ENCODE measurements at places on chromosomes 3 and 15.

DNA sequence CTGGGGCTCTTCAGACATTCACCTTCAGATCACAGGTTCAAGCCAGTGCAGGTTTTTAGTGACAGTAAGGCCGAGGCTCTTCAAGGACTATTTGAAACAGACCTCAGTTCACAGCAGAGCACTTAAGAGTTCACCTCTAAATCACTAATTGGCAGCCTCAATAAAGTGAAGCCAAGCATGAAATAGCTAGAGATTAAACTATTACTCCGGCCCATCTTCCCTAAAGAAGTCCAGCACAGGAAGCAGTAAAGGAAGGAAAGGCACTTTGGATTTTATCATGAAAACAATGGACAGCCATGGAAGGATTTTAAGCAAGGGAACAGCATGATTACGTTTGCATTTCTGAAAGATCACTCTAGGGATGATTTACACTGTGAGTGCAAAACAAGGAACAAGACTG is 27.6 kb upstream of the ARL6 start:
- DNase-seq, result no peak

GRCh38 chr3:89613241-89613640 is 505.8 kb downstream of the EPHA3 start:
- DNase-seq, result no peak

DNA sequence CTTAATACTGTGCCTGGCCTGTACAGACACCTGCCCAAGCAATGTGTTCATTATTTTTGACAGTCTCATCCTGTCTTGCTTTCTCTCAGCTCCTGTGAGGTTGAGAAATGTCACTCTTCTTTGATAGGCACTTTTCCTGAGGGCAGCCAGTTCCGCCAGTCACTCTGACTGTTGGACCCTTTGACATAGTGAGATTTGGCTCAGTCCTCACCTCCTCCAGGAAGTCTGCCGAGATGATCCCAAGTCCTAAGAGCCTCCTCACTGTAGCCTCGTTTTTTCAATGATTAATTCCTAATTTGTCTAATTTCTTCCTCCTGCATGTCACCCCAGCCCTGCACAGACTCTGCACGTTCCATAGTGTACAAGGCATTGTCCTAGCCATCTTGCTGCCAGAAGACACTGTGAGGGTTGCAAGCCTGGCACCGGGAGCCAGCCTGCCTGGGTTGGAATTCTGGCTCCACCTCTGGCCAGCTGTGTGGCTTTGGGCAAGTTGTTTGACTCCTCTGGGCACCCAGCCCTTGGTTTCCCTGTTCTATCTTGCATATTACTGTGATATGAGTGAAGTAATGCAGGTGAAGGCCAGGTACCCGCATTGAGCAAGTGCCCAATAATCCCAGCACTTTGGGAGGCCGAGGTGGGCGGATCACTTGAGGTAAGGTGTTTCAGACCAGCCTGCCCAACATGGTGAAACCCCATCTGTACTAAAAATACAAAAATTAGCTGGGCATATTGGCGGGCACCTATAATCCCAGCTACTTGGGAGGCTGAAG is 24.3 kb downstream of the RPLP1 start:
- no peak for DNase-seq

- DNase-seq, result no peak
Measured at GRCh38 chr3:58899953-58900298, 149.9 kb downstream of the CFAP20DC start.

DNA sequence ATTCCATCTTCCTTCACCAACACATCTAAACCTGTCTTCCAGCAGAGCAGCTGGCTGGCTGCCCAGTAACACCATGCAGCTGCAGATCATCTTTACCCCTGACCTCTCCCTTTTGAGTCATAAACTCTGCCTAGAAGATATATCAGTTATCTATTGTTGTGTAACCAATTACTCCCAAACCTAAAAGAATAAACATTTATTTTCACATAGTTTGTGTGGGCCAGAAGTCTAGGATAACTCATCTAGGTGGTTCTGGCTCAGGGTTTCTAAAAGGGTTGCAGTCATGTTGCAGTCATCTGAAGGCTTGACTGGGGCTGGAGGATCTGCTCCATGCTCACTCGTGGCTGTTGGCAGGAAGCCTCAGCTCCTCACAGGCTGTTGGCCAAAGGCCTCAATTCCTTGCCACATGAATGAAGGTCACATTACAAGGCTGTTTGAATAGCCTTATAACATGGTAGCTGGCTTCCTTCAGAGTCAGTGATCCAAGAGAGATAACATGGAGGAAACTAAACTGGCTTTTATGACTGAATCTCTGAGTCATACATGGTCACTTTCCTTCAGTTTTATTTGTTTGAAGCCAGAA is 92.8 kb downstream of the GOLIM4 start:
- DNase-seq, result no peak

- DNase-seq, result peak; percentile 34
Measured at GRCh38 chr3:159987291-159987711, 1.3 kb upstream of the IL12A start.

DNA sequence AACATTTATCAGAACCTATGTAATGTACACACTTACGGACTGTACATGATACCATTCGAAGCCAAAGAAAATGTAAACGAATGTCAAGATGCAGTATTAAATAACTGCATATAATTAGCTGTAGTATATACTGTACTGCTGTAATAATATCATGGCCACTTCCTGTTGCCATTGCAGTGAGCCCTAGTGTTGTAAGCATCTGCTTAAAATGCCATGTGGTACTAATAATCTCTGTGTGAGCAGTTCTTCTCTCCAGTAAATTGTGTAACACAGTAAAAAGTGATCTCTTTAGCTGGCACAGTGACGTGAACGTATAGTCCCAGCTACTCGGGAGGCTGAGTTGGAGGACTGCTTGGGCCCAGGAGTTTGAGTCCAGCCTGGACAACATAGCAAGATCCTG is 8.6 kb downstream of the SPG11 start:
- peak; percentile 58 for DNase-seq

DNA sequence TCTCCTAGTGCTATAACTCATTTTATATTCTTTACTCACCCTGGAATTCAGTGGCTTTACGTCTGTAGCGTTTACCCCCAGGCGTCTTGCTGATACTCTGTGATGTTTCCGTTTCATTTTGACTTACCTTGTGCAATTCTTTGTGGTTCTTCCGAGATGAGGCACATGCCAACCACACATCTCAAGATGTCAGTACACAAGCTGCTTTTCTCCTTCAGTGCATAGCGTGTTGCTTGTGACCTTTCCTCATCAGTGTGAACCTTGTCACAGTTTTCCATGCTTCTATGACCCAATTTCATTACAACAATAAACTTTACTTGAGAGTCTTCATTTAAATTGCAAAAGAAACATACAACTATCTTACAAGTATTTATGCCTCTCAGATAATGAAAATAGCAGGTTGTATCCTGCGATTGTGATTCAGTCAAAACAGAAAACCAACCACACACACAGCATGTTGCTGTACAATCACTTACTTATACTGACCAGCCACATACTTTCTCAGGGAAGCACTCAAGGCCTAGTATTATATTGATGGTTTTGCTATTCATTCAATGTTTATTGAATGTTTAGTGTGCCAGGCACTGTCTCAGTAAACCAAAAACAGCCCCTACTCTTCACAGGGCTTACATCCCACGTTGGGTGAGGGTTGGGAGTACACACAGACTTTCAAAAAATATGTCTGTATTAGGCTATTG is 4.6 kb upstream of the TBL1XR1 start:
- peak; percentile 81 for DNase-seq

- no peak for DNase-seq
Measured at GRCh38 chr3:107430996-107431245, 53.7 kb downstream of the CCDC54 start.

DNA sequence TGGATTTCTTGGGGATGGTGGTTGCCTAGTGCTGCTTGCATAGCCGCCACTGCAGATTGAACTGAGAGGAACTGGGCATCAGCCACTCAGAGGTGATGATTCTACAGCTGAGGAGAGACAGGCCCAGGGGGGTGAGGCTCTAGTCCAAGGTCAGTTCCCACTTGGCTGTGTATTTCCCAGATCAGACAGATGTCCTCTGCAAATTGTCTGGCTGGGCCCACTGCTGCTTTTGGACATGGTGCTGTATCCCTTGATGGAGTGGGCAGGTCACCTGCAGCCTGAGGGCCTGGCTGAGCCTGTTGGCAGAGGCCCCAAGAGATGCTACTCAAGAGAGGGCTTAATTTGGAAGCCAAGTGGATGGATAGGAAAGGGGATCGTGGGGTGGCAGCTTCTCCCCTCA is 124.5 kb upstream of the CTDSPL start:
- DNase-seq, result no peak

GRCh38 chr3:138325990-138326389 is 3.7 kb downstream of the NME9 start:
- no peak for DNase-seq

GRCh38 chr3:105385179-105385578 is 18.5 kb downstream of the ALCAM start:
- DNase-seq, result no peak

- peak; percentile 15 for DNase-seq
Measured at GRCh38 chr3:13013566-13013965, 59.7 kb downstream of the IQSEC1 start.

- no peak for DNase-seq
Measured at GRCh38 chr3:11438646-11439045, 166.4 kb downstream of the ATG7 start.

- DNase-seq, result no peak
Measured at GRCh38 chr3:52054661-52055511, 1.5 kb downstream of the DUSP7 start.

DNA sequence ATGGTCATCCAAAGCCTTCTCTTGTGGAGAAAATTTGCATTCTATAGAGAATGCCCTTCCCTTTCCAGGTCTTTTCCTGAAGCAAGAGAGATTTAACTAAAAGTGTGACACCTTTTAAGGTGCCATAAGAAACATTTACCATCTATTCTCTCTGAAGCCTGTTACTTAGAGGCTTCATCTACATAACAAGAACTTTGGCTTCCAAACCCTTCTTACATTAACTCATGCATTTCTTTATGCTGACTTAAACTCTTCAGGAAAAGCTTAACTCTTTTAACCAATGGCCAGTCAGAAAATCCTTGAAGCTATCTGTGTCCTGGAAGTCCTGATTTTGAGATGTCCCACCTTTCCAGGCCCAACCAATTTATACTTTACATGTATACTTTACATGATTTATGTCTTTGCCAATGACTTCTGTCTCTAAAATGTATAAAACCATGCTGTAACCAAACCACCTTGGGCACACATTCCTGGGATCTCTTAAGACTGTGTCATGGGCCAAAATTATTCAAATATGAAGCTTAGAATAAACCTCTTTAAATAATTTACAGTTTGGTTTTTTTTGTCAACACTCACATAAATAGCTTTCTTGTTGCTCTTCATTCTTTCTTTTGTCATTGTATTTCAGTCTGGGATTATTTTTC is 472.6 kb upstream of the NECTIN3 start:
- no peak for DNase-seq

GRCh38 chr15:49060710-49061495 is 14.7 kb upstream of the SECISBP2L start:
- peak; percentile 36 for DNase-seq

GRCh38 chr3:116951610-116952009 is 242.0 kb downstream of the TUSC7 start:
- DNase-seq, result no peak

GRCh38 chr3:123405936-123406510 is 42.9 kb downstream of the ADCY5 start:
- DNase-seq, result no peak

DNA sequence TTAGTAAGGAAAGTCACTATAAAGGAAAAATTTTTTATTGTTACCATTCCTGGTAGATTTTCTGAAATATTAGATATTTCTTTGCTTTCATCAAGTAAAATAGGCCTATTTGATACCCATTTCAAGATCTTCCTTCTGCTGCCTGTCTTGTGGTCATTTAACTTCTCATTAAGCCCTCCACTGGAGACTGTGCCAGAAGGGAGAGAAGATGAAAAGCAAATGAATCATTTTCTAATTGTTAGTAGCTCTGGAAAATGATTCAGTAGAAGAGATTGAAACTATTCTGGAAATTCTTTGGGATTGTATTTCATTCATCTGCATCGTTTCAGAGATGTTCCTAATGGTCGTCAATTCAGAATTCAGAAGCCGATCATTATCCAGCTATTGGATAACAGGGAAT is 3.2 kb downstream of the KCTD6 start:
- no peak for DNase-seq

Measured in inflammatory macrophage (primary cell).